ENCODE measurements at places on chromosomes 7 and 10. TPM values are rescaled to one million over a fixed set of nuclear protein-coding genes. Genes with fewer than 3 reads are reported as not detected.

- no peak for DNase-seq
- no peaks in the 10 kb centered on the region for H3K4me1 ChIP-seq
- no peaks in the 10 kb centered on the region for H3K27me3 ChIP-seq
Measured at GRCh38 chr7:36994456-36995112, 270.3 kb upstream of the AOAH start.

DNA sequence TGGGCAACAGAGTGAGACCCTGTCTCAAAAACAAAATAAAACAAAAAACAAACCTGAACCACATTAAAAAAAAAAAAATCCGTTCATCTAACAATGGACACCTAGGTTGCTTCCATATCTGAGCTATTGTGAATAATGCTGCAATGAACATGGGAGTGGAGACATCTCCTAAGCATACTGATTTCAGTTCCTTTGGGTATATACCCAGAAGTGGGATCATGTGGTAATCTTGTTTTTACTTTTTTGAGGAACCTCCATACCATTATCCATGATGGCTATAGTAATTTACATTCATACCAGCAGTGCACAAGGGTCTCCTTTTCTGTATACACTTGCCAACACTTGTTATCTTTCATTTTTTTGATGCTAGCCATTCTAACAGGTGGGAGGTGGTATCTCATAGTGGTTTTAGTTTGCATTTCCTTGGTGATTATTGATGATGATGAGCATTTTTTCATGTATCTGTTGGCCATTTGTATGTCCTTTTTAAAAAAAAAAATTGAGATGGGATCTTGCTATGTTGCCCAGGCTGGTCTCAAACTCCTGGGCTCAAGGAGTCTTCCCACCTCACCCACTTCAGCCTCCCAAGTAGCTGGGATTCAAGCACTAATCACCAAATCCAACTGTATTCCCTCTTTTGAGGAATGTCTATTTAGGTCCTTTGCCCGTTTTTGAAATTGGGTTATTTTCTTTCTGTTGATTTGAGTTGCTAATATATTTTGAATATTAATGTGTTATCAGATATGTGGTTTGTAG is 17.5 kb downstream of the CDK13 start:
- DNase-seq: no peak
- no peaks in the 10 kb centered on the region for H3K36me3 ChIP-seq
- H3K4me3 ChIP-seq: no peak overlapping the region
- no peaks in the 10 kb centered on the region for H3K27me3 ChIP-seq

DNA sequence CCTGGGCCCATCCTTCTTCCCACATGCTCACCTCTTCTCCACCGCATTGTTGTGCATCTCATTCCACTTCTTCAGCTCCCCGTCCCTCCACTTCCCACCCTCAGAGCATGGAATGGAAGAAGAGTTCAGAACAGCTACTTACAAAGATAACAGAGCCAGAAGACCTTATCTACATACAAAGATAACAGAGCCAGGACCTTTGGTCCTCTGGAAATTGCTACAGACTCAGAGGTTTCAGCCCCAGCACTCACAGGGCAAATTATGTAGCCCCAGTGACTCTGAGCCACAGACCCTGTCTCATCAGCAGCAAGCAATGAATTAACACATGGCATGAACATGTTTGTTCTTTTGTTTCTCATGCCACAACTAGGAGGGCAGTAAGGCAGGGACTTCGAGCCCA is 28.7 kb upstream of the SLC29A3 start:
- H3K4me1 ChIP-seq: no peaks in the 10 kb centered on the region
- no peak overlapping the region for H3K4me3 ChIP-seq
- no peak overlapping the region for H3K27ac ChIP-seq
- H3K36me3 ChIP-seq: no peaks in the 10 kb centered on the region

- no peaks in the 10 kb centered on the region for H3K4me1 ChIP-seq
- H3K27me3 ChIP-seq: no peaks in the 10 kb centered on the region
- H3K27ac ChIP-seq: no peak overlapping the region
- H3K36me3 ChIP-seq: no peaks in the 10 kb centered on the region
Measured at GRCh38 chr7:45293295-45293942, 135.8 kb downstream of the RAMP3 start.

- no peaks in the 10 kb centered on the region for H3K4me1 ChIP-seq
- peak overlapping the region; percentile 99 for H3K4me3 ChIP-seq
- H3K36me3 ChIP-seq: no peaks in the 10 kb centered on the region
- H3K27ac ChIP-seq: peak overlapping the region; percentile 95
Measured at GRCh38 chr7:107564553-107565298, 955 bp downstream of the DUS4L start.

GRCh38 chr10:4450981-4451908 is 374.8 kb upstream of the AKR1E2 start:
- DNase-seq: no peak
- H3K27ac ChIP-seq: no peak overlapping the region

GRCh38 chr10:56679578-56679977 is 318.5 kb upstream of the ZWINT start:
- no peak overlapping the region for H3K27ac ChIP-seq
- H3K36me3 ChIP-seq: no peaks in the 10 kb centered on the region
- no peak for DNase-seq
- no peaks in the 10 kb centered on the region for H3K27me3 ChIP-seq

DNA sequence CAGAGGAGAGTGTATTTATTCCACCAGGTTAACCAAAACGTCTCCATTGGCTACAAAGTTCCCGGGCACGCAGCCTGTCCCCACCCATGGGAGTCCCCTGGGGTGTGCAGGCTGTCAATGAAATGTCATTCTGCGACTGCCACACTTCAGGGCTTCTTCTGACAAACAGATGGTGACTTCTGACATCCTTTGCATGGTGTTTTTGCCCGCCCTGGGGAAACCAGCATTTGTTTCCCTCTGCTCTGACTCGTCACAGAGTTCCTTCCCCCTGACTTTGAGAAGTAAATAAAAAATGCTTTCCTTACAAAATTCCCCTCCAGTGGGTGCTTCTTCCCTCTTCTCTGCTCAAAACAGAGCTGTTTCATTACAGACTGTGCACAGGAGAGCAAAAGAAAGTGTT is 38.2 kb downstream of the TNS3 start:
- DNase-seq: no peak
- H3K27ac ChIP-seq: no peak overlapping the region
- no peaks in the 10 kb centered on the region for H3K36me3 ChIP-seq
- H3K4me3 ChIP-seq: no peak overlapping the region
- H3K4me1 ChIP-seq: no peaks in the 10 kb centered on the region
- no peaks in the 10 kb centered on the region for H3K27me3 ChIP-seq

GRCh38 chr10:63375458-63375857 is 90.3 kb downstream of the JMJD1C start:
- H3K4me3 ChIP-seq: no peak overlapping the region
- H3K4me1 ChIP-seq: no peaks in the 10 kb centered on the region
- no peaks in the 10 kb centered on the region for H3K36me3 ChIP-seq
- no peak for DNase-seq
- no peaks in the 10 kb centered on the region for H3K27me3 ChIP-seq

DNA sequence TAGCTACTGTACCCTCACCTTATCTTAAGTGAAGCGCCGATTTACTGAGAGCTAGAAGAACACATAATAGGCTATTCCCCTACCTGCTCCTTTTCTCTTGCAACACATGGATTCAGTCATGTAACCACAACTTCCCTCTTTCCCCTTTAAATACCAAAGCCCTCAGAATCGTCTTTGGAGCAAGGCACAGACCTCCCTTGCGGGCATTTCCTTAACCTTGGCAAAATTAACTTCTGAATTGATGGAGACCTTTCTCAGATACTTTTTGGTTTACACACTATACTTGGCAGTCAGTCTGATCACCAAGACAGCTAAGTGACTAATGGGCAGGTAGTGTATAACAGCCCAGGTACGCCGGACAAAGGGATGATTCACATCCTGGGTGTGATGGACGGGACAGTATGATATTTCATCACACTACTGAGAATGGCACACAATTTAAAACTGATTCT is 72.7 kb upstream of the SEC61G start:
- H3K4me3 ChIP-seq: no peak overlapping the region
- H3K36me3 ChIP-seq: no peaks in the 10 kb centered on the region
- H3K27me3 ChIP-seq: no peaks in the 10 kb centered on the region
- no peaks in the 10 kb centered on the region for H3K4me1 ChIP-seq
- no peak for DNase-seq
- H3K27ac ChIP-seq: no peak overlapping the region

DNA sequence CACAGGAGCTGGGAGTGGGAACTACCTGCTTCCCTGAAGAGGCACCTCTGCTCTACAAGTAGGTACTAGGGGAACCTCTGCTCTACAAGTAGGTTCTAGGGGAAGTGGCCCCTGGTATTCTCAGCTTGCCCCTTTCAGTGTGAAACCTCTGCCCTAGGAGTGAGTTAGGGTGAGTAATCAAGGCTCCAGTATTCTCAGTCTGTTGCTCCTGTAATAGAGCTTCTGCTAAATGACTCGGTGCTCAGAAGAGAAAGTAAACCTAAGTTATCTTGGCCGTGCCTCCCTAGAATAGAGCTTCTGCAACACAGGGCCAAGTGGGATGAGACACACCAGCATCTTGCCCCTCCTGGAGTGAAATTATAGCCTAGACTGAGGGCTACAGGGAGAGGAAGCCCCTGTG is 13.4 kb upstream of the RASSF4 start:
- DNase-seq: no peak
- H3K36me3 ChIP-seq: no peaks in the 10 kb centered on the region
- H3K4me1 ChIP-seq: no peaks in the 10 kb centered on the region

- H3K27ac ChIP-seq: peak overlapping the region; percentile 54
- no peak for DNase-seq
- no peaks in the 10 kb centered on the region for H3K36me3 ChIP-seq
- H3K4me1 ChIP-seq: peaks cover 3% of the 10 kb centered on the region
- peak overlapping the region; percentile 39 for H3K4me3 ChIP-seq
Measured at GRCh38 chr10:19833170-19833824, 17.1 kb downstream of the PLXDC2 start.

DNA sequence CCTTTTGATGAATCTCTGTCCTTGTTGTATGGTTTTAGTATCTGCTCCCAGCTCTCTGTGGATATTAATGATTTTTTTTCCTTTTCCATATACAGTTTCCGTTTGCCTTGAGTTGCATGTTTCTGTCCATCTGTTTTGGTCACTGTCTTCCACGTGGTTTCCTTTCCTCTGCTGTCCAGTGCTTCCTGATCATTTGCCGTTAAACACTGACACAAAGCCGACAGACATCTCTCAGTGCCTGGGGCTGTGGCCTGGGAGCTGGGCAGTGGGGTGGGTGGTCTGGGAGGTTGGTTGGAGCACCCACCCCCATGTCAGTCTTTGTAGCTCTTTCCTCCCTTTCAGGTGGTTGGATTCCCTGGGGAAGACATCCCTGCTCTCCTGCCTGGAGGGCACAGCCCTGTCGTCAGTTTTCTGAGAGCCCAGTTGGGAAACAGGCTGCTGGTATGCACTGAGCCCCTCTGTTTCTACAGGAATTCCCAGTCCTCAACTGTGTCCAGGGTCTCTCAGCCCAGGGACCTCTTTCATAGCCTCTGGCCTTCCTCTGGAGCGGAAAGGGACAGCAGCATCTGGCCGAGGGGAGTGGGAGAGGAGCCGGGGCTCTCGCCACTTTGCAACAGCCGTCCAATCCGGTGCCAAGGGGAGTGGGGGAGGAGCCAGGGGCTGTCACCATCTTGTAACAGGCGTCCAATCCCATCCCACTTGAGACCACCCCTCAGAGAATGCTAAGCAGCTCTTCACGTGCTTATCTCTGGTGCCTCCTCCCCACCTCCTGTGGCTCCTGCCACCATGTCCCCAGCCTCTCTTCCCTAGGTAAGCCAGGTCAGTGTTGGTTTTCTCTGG is 26.7 kb upstream of the MKI67 start:
- H3K4me3 ChIP-seq: no peak overlapping the region
- no peak overlapping the region for H3K27ac ChIP-seq
- H3K36me3 ChIP-seq: no peaks in the 10 kb centered on the region

- no peak overlapping the region for H3K27ac ChIP-seq
- H3K4me3 ChIP-seq: no peak overlapping the region
- H3K4me1 ChIP-seq: no peaks in the 10 kb centered on the region
- no peak for DNase-seq
Measured at GRCh38 chr7:149166142-149166541, 18.9 kb downstream of the ZNF398 start.

GRCh38 chr10:74078037-74078436 is 72.6 kb downstream of the AP3M1 start:
- DNase-seq: no peak
- no peaks in the 10 kb centered on the region for H3K27me3 ChIP-seq
- no peaks in the 10 kb centered on the region for H3K36me3 ChIP-seq
- no peak overlapping the region for H3K4me3 ChIP-seq

GRCh38 chr10:95260909-95261552 is 29.8 kb downstream of the PDLIM1 start:
- DNase-seq: no peak
- no peak overlapping the region for H3K4me3 ChIP-seq
- H3K27me3 ChIP-seq: no peaks in the 10 kb centered on the region
- no peaks in the 10 kb centered on the region for H3K36me3 ChIP-seq

DNA sequence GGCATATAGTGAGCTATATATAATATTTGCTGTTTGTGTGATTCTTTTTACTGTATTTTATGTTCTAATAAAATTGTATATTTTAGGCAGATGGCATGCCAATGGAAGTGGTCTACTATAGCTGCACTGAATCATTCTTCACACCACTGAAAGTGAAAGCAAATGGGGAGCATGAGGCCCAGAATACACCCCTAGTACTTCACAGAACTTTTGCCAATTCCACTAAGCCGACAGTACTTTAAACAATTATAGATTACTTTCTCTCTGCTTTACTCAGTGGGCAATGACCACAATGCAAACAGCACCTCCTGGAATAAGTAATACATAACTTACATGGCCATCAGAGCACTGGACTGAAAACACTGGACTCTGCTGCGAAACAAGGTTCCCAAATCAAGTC is 70.2 kb downstream of the ANKRD26 start:
- DNase-seq: no peak
- no peak overlapping the region for H3K4me3 ChIP-seq
- H3K27ac ChIP-seq: no peak overlapping the region
- no peaks in the 10 kb centered on the region for H3K4me1 ChIP-seq
- H3K27me3 ChIP-seq: no peaks in the 10 kb centered on the region

DNA sequence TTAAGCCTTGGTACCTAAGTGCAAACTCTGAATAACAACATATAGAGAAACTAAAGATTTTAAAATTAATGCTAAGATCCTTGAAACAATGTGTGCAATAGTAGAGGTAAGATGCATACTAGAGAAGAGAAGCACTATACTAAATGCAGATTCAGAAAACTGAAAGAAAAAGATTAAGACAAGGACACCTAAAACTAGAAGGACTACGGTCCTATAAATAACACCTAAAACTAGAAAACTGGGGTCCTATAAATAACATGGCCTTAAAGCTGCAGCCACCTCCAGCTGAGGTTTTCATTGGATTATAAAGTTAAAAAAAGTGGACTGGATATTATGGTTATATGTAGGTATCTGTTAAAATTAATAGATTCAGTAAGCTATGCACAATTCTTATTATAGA is 320.9 kb downstream of the IPMK start:
- H3K27ac ChIP-seq: no peak overlapping the region
- no peaks in the 10 kb centered on the region for H3K27me3 ChIP-seq
- DNase-seq: no peak
- no peaks in the 10 kb centered on the region for H3K36me3 ChIP-seq

FXYD4 gene
- total RNA-seq: not detected

C7orf33 gene
- not detected for total RNA-seq

CALHM3 gene
- not detected for total RNA-seq

SPACDR gene
- not detected for total RNA-seq

CEP41 gene
- 8.9 TPM for total RNA-seq

CLCN1 gene
- not detected for total RNA-seq

VSTM2A gene
- not detected for total RNA-seq

TMEM213 gene
- not detected for total RNA-seq

AFAP1L2 gene
- total RNA-seq: 43.9 TPM

FZD1 gene
- total RNA-seq: 11.0 TPM

CAV2 gene
- 311 TPM for total RNA-seq

VSIR gene
- total RNA-seq: 34.7 TPM

GRID1 gene
- 8.5 TPM for total RNA-seq

All from breast epithelium (tissue), 4 donors.